ENCODE measurements at places on chromosomes 1 and 21. TPM values are rescaled to one million over a fixed set of nuclear protein-coding genes. Genes with fewer than 3 reads are reported as not detected.

Gene C1orf210
- 0.07 TPM for polyA plus RNA-seq

Gene PGLYRP4
- polyA plus RNA-seq, result not detected

Gene FCGR3B
- polyA plus RNA-seq, result 0.29 TPM

Gene OPRD1
- under 0.01 TPM for polyA plus RNA-seq

Gene PDC
- polyA plus RNA-seq, result not detected

Gene F13B
- not detected for polyA plus RNA-seq

Gene CLK2
- 21.8 TPM for polyA plus RNA-seq

Gene TTC24
- polyA plus RNA-seq, result not detected

DNA sequence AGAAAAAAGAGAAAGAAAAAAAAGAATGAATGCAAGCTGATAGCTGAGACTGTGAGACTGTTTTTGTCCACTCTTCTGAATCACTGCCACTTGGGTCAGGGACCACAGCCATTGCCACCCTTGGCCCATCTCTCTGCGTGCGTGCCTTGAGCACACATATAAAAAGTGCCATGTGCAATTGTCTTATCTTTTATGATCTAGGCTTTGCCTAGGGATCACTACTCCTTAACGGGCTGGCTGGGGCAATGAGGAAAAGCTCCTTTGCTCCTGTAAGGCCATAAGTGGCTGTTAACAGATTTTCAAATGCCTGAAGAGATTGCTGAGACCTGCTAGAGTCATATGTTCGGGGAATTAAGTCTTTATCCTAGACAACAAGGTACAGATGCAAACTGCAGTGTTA is 8.2 kb downstream of the SPATA46 start:
- DNase-seq, result no peak

DNA sequence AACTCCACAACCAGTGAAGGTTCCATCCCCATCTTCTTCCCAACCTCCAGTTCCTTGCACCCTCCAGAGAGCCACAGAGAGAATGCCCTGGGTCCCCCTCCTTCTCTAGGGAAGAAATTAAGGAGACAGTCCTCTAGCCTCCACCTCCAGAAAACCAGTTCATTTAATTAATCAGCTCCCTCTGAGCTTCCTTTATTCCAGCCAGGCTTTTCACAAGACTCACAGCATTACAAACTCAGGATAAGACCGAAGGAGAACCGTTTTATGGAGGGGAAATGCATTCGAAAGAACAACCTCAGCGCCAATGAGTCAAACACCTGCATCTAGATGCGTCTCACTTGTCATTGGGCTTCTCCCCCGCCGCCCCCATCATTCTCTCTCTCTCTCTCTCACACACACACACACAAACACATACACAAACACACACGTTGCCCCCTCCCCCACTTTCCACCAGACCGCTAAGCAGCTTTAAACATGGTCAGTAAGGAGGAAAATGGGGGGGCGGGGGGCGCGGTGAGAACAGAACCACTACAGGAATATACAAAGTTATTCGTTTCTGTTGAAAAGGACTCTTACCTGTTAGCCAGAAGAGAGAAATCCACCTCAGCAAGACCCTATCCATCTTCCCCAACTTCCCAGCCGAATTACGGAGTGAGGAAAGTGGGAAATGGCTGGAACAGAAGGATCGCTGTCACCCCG is 544 bp downstream of the ILDR2 start:
- DNase-seq, result no peak

DNA sequence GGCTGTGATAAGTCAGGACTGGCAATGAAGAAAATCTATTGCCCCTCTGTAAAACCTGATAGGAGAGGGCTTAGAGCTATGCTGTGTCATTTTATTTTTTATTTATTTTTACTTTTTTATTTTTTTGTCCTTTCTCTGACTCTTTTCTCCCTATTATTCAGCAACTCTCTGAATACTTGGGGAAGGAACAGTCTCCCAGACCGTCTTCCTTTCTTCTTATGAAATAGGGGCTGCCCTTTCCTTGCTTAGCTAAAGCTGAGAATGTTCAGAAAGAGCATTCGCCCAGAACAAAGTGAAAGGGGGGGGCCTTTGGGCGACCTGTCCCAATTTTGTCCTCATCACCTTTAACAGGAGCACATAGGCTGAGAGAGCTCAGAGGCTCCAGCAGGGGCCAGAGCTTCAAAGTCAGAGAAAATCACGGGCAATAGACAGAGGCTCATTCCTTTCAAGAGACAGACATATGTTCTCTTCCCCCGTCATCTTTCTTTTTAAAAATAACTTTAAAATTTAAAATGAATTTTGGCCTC is 80.9 kb downstream of the RNF220 start:
- DNase-seq, result no peak

DNA sequence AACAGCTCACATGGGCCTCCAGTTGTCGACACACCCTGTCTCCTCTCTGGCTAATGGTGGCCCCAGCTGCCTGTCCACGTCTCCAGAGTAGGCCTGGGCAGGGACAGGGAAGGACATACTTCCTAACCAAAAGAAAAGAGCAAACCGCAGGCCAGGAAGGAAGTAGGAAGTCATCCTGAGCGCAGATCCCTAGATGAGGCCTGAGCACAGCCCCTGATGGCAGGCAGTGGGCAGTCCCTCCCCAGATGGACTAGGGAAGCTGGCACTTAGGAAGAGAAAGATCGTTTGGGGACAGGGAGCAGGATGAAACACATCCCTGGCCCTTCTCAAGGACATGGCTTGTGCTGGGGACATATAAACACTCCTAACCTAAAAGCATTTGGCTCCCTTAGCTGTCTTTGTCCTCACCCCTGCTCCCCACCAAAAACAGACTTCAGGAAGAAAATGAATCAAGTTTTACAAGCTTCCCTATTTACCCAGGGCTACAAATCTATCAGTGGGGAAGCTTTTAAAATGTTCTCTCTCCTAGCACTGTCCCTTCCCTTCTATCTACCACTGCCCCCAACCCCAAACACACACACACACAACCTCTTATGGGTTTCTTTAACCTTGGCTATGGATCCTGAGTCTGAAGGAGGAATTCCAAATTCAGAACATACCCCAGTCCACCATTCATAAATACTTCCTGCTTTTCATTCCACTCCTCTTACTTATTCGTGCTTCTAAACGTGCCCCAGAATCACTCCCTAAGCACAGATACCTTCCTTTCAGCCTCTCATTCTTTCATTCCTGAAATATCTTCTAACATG is 21.1 kb downstream of the SSBP3 start:
- peak; percentile 62 for DNase-seq

DNA sequence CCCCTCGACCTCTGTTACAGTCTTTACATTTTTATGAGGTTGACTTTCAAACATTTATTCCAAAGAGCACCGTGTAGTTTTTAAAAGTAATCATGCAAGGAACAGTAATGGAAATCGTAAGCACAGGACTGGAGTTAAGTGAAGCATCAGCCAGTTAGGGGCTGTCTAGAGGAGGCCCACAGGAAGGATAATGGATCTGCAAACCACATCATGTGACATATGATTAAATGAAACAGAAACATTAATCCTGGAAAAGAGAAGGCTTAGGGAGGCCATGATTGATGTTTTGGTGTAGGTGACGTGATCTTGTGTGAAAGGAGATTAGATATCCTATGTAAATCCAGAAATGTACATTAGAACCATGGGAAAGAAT is 25.0 kb downstream of the RGS7 start:
- no peak for DNase-seq

All from right cardiac atrium (tissue), 5 donors.